Effector CD4-positive, alpha-beta T cell (primary cell): ENCODE measurements at places on chromosomes 13 and 19.
A peak's percentile ranks its signal among the peaks of the same experiment; 100 is the strongest.

DNA sequence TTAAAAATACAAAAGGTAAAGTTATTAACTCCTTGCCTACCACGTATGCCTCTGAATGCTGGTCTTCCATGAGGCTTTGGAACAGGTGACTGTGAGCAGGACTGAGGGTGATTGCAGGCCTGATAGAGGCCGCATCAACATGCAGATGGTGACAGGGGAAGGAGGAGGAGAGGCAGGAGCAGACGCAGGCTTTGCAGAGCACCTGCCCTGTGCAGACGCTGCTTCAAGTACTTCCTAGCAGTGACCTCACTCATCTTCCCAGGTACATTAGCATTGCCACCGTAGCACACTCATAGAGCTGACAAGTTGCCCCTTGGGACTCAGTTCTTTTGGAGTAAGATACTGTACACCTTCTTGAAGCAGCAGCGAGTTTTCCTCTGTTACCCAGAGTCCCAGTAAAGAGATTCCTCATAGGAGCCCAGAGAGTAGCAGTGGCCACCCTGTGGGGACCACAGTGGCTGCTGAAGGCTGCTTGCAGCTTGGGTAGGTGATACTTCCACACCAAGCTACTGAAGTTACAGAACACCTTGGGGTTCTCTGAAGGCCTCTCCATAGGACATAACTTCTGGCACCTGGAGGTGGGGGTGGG, 56.0 kb downstream of the ZNF536 start:
- DNase-seq = no peak

DNA sequence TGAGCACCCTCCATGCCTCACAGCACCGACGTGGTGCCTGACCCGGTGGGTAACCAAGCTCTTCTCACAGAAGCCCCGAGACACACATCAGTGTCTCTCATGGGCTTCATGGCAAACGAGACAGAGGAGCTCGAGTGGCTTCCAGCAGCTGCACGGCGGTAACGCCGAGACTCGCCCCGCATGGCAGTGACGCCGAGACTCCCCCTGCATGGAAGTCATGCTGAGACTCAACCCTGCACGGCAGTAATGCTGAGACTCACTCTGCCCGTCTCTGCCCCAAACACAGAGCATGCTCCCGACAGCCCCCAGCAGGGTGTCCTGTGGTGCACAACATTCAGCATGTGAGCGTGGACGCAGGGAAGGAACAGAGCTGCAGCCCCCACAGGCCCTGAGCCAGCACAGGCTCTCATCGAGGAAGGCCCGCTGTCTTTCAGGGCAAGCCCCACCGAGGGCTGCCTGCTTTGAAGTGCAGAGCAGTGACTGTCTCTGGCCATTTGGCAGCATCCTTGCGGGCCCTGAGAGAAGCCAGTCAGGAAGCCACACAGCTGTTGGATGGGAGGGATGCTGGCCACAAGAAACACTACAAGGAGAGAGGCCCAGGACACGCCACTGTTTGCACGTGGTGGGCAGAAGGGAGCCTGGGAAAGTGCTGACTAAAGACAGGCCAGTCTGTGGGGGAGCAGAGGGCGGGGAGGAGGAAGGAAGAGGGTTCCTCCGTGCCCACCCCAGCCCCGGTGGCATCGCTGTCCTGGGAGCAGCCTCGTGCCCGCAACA, 9.5 kb downstream of the GAS6 start:
- DNase-seq = no peak

DNA sequence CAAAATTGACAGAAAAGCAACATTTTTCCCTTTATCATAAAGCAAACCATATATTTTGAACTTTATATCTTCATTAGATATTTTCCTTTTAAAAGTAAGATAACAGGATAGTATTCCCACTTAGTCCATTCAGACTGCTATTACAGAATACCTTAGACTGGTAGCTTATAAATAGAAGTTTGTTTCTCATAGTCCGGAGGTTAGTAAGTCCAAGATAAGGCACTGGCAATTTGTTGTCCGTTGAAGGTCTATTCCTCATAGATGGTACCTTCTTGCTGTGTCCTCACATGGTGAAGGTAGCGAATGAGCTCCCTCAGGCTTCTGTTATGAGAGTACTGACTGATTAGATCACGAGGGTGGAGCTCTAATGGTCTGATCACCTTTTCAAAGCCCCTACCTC, 70.4 kb downstream of the ZMYM2 start:
- no peak for DNase-seq

DNA sequence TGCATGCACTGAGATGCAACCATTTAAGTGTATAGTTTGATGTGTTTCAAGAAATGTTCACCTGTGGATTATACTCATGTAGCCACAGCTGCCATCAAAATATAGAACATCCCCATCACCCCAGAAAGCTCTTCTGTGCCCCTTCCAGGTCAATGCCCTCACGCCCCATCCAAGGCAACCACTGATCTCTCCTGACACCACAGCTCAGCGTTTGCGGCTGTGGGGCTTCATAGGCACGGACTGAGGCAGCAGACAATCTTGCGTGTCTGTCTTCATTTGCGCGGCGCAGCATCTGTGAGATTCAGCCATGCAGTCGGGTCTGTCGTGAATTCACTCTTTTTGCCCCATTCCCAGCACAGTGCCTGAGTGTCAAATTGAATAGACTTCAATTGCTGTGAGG, 153.8 kb upstream of the UQCRFS1 start:
- DNase-seq = no peak

- peak; percentile 65 for DNase-seq
These were observed 10.5 kb upstream of the TINCR start for GRCh38 chr19:5578097-5578846.

- DNase-seq = no peak
These were observed 10.4 kb upstream of the ASF1B start for GRCh38 chr19:14146789-14147216.

- DNase-seq = no peak
These were observed 1.5 kb downstream of the EPSTI1 start for GRCh38 chr13:42990291-42991232.

GRCh38 chr13:30857636-30858035, 48.4 kb upstream of the MEDAG start:
- no peak for DNase-seq

DNA sequence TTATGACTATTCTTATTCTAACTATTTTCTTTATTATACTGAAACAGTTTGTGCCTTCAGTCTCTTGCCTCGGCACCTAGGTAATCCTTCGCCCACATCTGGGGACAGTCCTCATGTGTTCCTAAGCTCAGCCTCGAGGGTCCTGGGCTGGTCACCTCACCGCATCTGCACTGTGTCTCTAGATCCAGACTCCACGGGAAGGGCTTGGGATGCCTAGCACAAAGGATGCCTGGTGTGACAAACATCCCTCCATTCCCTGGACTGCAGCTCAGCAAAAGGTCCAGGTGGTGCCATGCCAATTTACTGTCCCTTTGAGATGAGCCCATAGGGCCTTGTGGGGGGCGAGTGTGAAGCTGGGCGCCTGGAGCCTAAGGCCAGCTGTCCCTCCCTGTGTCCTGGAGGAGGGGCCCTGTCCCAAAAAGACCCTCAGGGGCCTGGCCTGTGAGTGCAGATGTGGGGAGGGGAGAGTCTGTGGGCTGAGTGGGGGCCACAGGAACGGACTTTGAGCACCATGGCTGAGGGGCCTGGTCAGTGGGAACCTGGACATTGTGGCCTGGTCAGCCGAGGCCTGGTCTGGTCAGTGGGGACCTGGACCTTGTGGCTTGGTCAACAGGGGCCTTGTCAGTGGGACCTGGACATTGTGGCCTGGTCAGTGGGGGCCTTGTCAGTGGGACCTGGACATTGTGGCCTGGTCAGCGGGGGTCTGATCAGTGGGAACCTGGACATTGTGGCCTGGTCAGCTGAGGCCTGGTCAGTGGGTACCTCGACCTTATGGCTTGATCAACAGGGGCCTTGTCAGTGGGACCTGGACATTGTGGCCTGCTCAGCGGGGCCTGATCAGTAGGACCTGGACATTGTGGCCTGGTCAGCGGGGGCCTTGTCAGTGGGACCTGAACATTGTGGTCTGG, 45.1 kb upstream of the TPM4 start:
- no peak for DNase-seq

GRCh38 chr13:30576528-30576927, 41.2 kb upstream of the USPL1 start:
- peak; percentile 45 for DNase-seq

DNA sequence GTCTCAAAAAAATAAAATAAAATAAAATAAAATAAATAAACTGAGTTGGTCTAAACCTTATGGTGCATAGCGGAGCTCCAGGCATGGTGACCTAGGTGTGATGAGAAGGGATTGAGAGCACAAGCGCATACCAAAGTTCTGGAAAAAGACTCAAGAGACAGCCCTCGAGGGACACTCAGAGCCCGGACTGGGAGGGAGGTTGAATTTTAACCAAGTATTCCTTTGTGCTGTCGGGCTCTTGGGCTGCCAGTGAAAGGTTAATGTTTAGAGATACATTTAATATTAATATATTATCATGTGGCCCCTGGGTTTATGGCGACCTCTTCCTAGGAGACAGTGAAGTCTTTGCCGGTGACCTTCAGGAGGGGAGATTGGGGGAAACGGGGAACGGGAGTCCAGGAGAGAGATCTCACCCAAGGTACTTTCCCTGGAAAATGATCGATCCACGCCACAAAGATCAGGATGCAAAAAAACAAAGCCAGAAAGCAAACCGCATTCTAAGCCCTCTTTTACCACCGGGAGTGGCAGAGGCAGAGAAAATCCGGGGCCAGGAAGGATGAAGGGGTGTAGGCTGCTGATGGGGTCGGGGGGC, 1.6 kb downstream of the FUT6 start:
- DNase-seq = no peak

GRCh38 chr19:33933931-33934330, 137.3 kb downstream of the KCTD15 start:
- no peak for DNase-seq

GRCh38 chr19:45947926-45948325, 25.7 kb downstream of the NOVA2 start:
- no peak for DNase-seq

DNA sequence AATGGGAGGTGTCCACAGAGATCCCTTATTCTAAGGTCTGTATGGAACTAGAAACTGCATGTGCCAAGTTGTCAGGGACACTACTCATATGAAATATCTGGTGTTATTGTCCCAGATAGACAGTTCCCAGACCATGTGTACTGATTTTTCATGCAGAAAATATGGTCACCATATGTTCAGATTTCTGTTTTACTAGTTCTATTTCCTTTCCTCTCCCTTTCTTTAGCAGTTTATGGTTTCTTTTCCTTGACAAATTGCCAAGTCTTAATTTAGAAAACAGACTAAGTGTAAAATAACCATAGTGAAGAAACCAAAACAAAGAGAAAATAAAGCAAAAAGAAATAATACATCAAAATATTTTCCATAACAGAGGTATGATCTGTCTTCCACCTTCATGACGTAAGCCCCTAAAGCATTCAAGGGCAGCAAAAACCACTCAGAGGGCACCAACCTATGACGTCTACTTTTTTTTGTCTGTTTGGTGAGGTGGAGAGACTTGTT, 248.5 kb downstream of the KCTD12 start:
- no peak for DNase-seq

DNA sequence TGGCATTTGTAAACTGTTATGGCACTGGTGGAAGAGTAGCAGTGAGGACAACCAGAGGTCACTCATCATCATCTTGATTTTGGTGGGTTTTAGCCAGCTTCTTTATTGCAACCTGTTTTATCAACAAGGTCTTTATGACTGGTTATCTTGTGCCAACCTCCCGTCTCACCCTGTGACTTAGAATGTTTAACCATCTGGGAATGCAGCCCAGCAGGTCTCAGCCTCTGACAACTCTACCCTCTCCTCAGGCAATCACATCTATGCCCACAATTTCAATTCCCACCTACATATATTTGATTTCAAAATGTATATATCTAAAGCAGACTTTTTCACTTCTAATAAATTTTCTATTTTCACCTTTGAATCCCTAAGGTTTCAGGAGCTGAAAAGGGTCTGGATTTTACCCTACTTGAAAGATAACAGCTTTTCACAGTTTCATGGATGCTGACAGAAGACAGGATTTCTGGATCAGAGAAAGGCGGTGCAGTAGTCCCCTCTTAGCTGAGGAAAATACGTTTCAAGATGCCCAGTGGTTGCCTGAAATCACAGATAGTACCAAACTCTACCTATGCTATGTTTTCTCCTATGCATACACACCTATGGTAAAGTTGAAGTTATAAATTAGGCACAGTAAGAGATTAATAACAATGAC, 1171.8 kb downstream of the DIAPH3 start:
- DNase-seq = no peak

GRCh38 chr13:24764276-24764630, 284 bp downstream of the RNF17 start:
- no peak for DNase-seq

GRCh38 chr13:98947925-98948324, 29.9 kb downstream of the DOCK9 start:
- no peak for DNase-seq
